ENCODE measurements at places on chromosomes 12 and 14.
A peak's percentile ranks its signal among the peaks of the same experiment; 100 is the strongest.

- DNase-seq, result no peak
Measured at GRCh38 chr14:101887219-101887618, 77.2 kb upstream of the DYNC1H1 start.

DNA sequence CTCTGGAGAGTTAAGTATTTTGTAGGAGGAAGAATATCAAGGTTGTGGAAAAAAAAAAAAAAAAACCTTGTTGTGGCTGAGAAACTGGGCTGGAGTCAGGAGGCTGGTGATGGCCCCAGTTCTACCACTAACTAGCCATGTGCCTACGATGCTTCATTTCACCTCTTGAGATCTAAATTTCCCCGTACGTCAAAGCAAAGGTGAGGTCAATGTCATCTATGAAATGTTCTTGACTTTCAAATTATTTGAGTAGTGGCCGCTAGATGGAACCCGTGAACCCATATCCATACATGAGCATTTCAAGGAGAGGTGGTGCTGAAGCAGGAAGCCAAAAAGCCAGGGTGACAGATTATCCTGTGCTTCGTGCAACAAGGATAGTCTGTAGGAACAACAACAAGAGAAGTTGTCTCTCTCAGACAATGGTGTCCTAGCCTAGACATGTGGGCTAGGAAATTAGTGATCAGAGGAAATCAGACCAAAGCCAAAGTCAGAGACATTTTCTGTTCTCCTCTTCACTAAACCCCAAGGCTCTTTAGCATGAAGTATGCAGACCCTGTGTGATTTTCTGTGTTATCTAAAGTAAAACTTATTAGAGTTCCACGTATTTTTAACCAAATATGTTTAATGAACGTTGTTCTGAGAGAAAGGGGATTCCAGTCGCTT is 95.5 kb upstream of the ETV6 start:
- peak; percentile 61 for DNase-seq

GRCh38 chr12:54005531-54005852 is 3.3 kb upstream of the HOXC8 start:
- DNase-seq, result no peak

DNA sequence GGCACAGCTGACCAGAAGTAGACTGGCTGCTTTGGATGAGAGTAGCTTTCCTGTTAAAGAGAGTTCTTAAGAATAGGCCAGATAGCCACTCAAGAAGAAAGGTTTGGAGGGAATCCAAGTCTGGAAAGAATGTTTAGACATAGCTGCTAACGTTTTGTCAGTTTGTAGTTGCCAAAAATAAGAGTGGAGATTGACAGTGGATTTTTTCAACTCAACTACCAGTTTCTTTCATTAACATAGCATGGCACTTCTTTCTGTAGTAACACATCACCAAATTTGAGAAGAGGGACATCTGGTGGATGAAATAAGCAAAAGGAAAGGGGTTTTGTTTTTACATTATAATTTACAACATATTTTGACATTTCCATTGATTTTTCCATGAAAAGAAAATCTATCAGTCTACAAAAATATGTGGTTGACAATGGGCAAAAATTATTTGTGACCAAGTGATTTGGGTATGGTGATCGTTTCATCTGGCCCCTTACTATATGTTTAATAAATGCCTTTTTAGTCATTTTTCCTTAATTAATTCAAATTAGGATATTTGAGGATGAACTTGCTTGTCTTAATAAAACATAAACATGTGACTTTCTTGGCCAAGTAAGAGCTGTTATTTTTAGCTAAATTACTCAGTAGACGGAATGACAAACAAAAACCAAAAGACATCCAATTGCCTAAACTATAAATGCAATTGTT is 71.1 kb downstream of the PTPRR start:
- DNase-seq, result peak; percentile 72

GRCh38 chr14:86404989-86405649 is 875.2 kb downstream of the FLRT2 start:
- no peak for DNase-seq

DNA sequence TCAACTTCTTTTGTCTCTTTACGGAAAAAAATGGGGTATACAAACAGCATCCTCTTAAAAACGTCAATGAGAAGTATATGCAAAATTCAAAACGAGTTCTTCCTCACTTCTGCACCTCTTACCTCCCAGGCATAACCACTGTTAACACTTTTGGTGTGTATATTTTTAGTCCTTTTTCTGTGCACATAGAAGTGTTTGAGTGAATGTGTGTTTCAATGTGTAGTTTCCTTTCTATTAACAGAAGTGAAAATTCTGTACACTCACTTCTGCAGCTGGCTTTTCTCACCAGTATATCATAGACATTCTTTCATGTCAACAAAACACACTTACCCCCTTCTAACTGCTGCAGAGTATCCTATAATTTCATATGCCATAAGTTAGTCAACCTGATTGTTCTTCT is 5.4 kb downstream of the UBR7 start:
- no peak for DNase-seq

Measured in fibroblast of skin of scalp (primary cell).